Neural progenitor cell (in vitro differentiated cells): ENCODE measurements at places on chromosomes 13 and 19. TPM values are rescaled to one million over a fixed set of nuclear protein-coding genes. Genes with fewer than 3 reads are reported as not detected.

DNA sequence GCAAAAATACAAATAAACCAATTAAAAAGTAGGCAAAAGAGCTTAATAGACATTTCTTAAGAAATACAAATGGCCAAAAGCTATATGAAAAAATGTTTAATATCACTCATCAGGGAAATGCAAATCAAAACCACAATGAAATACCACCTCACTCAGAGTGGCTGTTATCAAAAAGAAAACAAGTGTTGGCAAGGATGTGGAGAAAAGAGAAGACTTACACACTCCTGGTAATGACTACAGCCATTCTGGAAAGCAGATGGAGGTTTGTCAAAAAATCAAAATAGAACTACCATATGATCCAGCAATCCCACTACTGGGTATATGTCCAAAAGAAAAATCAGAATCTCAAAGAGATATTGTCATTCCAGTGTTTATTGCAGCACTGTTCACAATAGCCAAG, 223.5 kb upstream of the SLC10A2 start:
- no peak for DNase-seq

- DNase-seq: peak; percentile 85
Measured at GRCh38 chr13:98839856-98840769, 87.6 kb upstream of the SLC15A1 start.

DNA sequence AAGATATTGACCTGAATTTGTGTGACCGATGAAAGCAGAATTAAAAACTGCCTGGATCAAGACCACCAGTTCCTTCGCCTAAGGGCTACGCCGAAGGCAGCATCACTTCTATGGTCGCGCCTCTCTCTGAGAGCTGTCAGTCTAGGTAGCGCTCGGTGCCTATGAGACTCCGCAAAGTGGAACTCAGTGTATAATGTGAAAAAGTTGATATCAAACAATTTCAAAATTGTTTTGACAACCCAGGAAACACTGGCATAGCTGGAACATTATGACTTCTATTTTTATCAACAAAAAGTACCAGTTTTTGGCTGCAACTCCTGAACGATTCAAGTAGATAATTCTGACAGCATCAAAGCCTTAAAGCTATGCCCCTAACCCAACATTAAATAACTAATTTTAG, 223.6 kb downstream of the MYO16 start:
- DNase-seq: no peak

GRCh38 chr19:39031368-39032062, 834 bp downstream of the FBXO27 start:
- peak; percentile 99 for DNase-seq

DNA sequence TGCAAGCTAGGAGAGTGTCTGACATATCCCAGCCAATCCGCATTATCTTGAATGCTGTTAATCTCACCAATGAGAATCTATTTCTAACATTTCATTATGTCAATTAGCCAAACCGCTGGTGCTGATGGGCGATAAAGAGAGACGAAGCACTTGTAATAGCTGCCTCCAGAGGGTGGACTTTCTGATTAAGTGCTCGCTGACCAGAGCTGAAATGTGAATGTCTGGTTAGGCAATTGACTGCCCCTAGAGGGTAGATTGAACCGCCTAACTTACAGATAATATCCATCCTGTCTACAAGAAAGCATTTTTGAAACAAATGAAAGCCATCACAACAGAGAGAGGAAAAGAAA, 552 bp upstream of the GRWD1 start:
- peak; percentile 83 for DNase-seq

GRCh38 chr13:90352763-90353162, 994.7 kb upstream of the MIR17HG start:
- DNase-seq: no peak

GRCh38 chr13:99277629-99278028, 19.4 kb upstream of the GPR18 start:
- DNase-seq: no peak

DNA sequence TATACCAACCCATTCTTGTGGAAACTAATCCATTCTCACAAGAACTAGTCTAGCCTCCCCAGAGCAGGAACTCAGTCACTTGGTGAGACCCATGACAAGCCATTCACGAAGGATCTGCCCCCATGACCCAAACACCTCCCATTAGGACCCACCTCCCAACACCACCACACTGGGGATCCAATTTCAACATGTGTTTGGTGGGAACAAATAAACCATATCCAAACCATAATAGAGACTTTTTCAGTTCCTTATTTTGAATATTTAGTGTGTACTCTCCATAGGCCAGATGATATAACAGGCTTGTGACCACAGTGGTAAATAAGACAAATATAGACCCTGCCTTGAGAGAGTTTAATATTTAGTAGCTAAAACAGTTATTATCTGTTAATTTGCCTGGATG, 227.5 kb upstream of the SERP2 start:
- DNase-seq: no peak

DNA sequence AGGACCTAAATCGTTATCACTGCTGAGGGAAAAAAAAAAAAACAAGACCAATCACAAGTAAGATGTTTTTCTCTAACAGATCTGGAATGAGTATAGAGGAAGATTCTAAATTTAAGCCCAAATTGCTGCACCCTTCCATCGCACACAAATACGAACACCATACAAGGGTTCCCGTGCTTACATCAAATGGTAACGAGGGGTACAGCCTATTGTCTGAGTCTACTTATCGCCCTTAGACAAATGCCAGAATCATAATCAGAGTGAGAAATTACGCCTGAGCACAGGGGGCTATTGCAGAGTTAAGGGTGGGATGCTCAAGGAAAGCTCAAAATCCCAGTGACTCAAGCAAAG, 603 bp downstream of the ZC3H13 start:
- DNase-seq: no peak

DNA sequence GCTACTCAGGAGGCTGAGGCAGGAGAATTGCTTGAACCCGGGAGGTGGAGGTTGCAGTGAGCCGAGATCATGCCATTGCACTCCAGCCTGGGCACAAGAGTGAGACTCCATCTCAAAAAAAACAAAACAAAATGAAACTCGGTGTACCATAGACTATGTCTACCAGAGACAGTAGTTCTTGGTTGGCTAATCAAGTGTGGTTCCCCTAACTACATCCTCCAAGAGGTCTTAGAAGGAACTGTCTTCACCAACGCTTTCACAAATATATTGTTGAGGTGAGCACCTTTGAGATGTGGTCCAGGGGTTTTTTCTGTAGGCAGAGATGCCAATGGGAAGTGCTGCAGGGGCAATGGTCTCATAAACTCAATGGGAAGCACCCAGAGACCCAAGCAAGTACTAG, 48.0 kb downstream of the RFC3 start:
- DNase-seq: no peak

DNA sequence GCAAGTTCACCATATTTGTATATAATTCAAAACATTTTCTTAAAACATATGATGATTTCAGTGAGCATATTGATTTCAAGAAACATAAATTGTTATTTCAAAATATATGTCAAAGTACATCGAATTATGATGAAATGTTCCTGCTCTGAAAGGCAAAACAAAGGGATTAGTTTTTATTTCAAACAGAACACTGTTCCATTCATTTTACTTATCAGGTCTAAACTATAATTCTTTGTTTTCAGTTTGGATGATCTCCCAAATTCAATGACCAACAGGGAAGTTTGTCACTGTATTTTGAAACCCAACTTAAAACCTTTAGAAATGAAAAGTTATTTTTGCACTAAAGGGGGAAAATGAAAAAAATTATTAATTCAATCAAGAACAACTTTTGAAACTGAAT, 610.2 kb downstream of the SLITRK1 start:
- no peak for DNase-seq

- DNase-seq: no peak
Measured at GRCh38 chr13:101967781-101968180, 434.1 kb downstream of the FGF14 start.

GRCh38 chr13:39578821-39579291, 24.1 kb downstream of the LHFPL6 start:
- no peak for DNase-seq

DNA sequence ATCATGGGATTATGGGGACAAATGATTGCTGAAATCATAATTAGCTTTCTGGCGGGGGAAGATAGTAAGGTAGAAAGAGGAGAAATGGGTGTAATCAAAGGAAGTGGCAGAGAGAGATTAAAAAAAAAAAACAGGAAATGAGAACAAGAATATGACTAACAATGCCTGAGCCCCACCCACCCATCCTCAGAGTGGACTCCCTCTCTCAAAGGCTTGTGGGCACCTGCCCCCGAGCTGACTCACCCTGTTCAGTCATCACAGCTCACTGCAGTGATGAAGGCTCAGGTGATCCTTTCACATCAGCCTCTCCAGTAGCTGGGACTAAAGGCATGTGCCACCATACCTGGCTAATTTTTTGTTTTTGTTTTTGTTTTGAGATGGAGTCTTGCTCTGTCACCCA, 26.4 kb upstream of the TPT1 start:
- DNase-seq: no peak

DNA sequence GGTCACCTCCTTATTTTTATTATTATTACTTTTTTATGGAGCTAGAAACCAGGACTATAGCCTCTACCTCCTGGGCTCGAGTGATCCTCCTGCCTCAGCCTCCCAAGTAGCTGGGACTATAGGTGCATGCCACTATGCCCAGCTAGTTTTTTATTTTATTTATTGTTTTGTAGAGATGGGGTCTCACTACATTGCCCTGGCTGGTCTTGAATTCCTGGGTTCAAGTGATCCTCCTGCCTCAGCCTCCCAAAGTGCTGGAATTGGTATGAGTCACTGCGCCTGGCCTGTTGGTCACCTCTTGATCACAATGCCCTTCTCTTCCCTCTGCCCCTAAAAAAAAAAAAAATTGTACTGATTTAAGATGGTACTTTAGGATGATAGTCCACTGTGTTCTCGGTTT, 20.4 kb downstream of the MRPS12 start:
- DNase-seq: no peak

DNA sequence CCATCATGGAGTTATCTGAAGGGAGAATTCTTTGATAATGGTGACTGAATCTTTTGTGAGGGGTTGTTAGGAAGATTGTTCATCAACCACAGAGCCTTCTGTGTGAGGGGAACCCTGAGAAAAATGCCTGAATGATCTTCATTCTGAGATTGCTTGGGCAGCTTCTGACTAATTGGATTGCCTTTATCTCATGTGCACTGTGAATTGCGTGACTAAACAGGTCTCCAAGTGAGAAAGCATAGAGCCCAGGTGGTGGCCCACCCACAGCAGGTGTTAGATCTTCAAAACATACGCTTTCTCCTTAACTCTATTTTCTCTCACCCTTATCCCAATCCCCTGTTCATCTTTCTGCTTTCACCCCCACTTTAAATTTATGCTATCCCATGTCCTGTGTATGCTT, 58.3 kb downstream of the DOCK9 start:
- DNase-seq: no peak

DNA sequence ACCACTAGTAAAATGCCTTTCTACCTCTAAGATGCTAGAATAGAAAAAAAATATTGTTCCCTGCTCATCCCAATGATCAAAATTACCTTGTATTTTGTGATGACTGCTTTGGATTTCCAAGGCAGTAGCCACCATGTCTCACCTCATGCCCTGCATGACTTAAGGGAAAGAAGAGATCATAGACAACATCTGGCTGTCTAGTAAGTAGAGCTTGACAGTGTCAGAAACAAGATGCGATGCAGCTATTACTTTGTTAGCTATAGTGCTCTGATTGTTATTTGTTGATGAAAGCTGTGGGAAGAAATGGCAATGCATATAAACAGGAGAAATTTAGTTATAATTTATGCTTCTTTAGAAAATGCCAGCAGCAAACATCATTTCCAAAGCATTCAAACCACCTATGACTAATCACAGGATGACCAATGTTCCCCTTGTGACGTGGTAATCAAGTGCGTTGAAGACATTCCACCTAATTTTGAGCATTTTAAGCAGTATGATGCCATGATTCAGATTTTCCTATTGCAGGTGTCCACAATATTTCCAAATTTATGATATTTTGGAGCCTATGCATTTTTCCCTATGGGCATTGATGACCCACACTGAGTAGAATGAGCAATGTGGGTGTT, 308.3 kb downstream of the KCNRG start:
- no peak for DNase-seq

GRCh38 chr19:18130523-18131242, 22.3 kb upstream of the PIK3R2 start:
- DNase-seq: no peak

DNA sequence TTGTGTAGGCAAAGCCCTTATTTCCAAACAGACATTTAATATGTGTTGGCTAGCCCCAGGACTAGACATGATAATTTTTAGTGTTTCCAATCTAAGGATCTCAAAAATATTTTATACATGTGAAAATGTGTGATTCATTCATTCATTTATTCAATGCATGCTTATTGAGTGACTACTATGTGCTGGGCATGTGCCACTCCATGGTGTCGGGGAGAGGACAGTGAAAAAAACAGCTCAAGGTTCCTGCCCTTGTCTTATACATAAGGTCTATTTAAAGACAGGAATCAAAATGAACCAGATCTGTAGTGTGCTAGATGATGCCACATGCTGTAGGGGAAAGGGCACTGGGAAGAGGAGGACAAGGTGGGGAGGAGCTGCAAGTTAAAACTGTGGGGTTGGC, 36.5 kb downstream of the GJA3 start:
- no peak for DNase-seq

DNA sequence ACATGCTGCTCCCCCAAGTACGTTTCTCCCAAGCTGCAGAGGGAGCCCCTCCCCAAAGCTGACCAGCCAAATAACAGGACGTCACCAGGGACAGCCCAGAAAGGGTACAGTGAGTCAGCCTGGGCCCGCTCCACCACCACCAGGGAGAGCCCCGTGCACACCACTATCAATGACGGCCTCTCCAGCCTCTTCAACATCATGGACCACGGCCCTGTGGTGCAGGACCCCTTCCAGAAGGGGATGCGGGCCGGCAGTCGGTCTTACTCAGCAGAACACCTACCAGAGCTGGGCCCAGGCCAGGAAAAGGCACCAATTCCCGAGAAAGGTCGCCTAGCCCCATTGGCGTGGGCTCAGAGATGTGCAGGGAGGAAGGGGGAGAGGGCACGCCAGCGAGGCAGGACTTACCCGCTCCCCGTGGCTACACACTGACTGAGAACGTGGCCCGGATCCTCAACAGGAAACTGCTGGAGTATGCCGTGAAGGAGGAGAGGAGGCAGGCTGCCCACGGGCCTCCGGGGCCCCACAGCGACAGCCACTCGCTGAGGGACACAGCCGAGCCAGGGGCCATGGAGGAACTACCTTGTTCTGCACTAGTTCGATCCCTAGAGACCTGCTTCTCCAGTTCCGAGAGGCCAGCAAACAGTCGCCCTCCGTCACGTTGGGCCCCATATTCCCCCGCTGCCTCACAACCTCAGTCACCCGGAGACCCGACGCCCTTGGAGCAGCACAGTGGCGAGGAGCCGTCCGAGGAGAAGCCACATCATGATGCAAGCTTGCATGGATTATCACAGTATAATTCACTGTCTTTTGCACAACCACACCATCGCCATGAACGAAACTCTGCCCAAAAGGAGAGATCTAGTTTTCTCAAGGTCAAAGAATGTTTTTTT, 815.9 kb upstream of the KLHL1 start:
- no peak for DNase-seq

HSD17B14 gene
- 11.2 and 27.6 TPM in 2 replicates for total RNA-seq

ZNF600 gene
- 2.7 and 3.5 TPM in 2 replicates for total RNA-seq

ZNF729 gene
- total RNA-seq: not detected in 2 replicates

LIM2 gene
- 0.26 and 3.2 TPM in 2 replicates for total RNA-seq

THSD8 gene
- total RNA-seq: not detected in 2 replicates

ZNF665 gene
- 7.3 and 9.4 TPM in 2 replicates for total RNA-seq

PLEKHJ1 gene
- 77.6 and 145 TPM in 2 replicates for total RNA-seq

ZNF100 gene
- total RNA-seq: 18.9 and 29.5 TPM in 2 replicates

ZNF571 gene
- 7.9 and 8.0 TPM in 2 replicates for total RNA-seq

CNMD gene
- 5.3 and 5.5 TPM in 2 replicates for total RNA-seq

IGFL3 gene
- total RNA-seq: not detected in 2 replicates
